ENCODE measurements at places on chromosomes 4 and X.

DNA sequence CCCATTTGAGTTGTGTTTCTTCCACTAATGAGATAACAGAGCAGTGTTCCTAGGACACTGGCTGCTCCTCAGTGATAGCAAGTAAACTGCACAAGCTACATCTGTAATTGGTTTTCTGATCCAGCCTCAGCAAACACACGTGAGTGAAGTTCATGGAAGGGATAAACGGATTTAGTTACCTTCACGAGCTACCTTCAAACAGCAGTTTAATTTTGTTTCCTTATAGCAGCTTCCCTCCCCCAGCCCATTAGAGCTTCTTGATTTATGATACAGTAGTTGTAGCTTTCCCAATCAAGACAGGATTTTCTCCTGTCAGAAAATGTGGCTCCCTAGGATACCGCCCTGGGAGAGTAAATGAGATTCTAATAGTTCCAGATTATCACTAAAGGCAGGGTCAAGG is 634.2 kb upstream of the FAT1 start:
- no peaks in the 10 kb centered on the region for H3K36me3 ChIP-seq
- H3K27me3 ChIP-seq, result no peaks in the 10 kb centered on the region
- DNase-seq, result no peak
- no peak overlapping the region for H3K27ac ChIP-seq
- H3K4me3 ChIP-seq, result no peak overlapping the region

DNA sequence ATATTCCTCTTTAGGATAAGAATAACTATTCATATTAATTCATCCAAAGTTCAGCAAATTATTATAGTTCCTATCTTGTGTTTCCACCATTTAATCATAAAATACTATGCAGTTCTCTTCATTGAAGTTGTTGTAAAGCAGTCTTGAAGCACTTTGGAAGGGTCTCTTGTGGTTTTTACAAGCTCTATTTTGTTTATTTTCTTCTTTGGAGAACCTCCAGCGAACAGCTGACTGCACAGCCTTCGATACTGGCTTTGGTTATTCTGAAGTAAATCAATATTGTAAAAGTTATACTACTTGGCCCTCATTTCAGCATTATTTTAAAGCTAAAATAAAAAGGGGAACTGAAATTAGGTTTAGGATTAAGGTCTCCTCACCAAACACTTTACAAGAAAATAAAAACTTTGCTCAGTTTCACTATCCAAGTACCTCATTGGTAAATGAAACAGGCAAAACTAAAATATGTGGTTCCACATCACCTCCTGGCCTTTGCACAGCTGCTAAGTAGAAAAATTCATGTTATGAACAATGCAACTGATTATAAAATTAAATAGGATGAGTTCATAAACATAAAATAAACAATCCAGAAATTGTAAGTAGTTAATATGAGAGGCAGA is 1629.2 kb upstream of the ADGRL3 start:
- no peak overlapping the region for H3K4me3 ChIP-seq
- no peaks in the 10 kb centered on the region for H3K36me3 ChIP-seq
- no peaks in the 10 kb centered on the region for H3K4me1 ChIP-seq
- DNase-seq, result no peak
- H3K27ac ChIP-seq, result no peak overlapping the region
- no peaks in the 10 kb centered on the region for H3K27me3 ChIP-seq

DNA sequence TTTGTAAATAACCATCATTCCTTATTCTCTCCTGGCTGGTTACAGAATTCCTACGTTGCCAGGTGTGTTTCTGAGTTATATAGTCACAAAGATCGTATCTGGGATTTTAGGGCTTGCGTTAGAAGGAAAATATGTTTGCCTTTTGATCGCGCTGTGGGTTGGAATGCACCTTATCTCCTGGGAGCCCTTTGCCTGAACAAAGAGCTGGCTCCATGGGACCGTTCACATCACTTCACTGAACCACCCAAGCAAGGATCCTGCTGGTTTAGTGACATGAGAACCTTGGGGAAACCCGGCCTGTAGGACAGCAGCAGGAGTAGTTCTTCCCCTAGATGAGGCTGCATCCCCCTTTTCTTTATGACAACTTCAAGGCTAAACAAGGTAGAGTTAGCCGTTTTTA is 51.6 kb downstream of the RS1 start:
- no peak overlapping the region for H3K27ac ChIP-seq
- no peaks in the 10 kb centered on the region for H3K27me3 ChIP-seq
- H3K4me3 ChIP-seq, result no peak overlapping the region
- no peaks in the 10 kb centered on the region for H3K36me3 ChIP-seq

GRCh38 chr4:138184886-138185285 is 57.3 kb downstream of the SLC7A11 start:
- H3K27ac ChIP-seq, result no peak overlapping the region
- no peak for DNase-seq
- peaks cover 1% of the 10 kb centered on the region for H3K27me3 ChIP-seq
- no peak overlapping the region for H3K4me3 ChIP-seq
- H3K36me3 ChIP-seq, result peaks cover 2% of the 10 kb centered on the region

- peak overlapping the region; percentile 98 for H3K4me3 ChIP-seq
- H3K36me3 ChIP-seq, result peaks cover 6% of the 10 kb centered on the region
- H3K27ac ChIP-seq, result peak overlapping the region; percentile 87
- DNase-seq, result no peak
- H3K4me1 ChIP-seq, result peaks cover 17% of the 10 kb centered on the region
Measured at GRCh38 chr4:105709081-105709450, 482 bp downstream of the GSTCD start.

GRCh38 chr4:168138143-168138542 is 45.8 kb downstream of the ANXA10 start:
- no peaks in the 10 kb centered on the region for H3K36me3 ChIP-seq
- no peak overlapping the region for H3K27ac ChIP-seq
- H3K27me3 ChIP-seq, result peaks cover 5% of the 10 kb centered on the region
- no peak for DNase-seq

GRCh38 chr4:110975338-110975737 is 352.5 kb upstream of the PITX2 start:
- H3K27me3 ChIP-seq, result no peaks in the 10 kb centered on the region
- no peak overlapping the region for H3K4me3 ChIP-seq
- H3K27ac ChIP-seq, result no peak overlapping the region
- no peak for DNase-seq

- H3K36me3 ChIP-seq, result peaks cover 52% of the 10 kb centered on the region
- peak overlapping the region; percentile 94 for H3K27ac ChIP-seq
- peaks cover 49% of the 10 kb centered on the region for H3K4me1 ChIP-seq
- H3K4me3 ChIP-seq, result no peak overlapping the region
- DNase-seq, result no peak
- H3K27me3 ChIP-seq, result no peaks in the 10 kb centered on the region
Measured at GRCh38 chrX:48711162-48711928, 14.8 kb downstream of the SUV39H1 start.

GRCh38 chr4:33989820-33990443 is 2254.4 kb downstream of the ARAP2 start:
- H3K4me3 ChIP-seq, result no peak overlapping the region
- H3K36me3 ChIP-seq, result no peaks in the 10 kb centered on the region
- no peak for DNase-seq
- H3K4me1 ChIP-seq, result no peaks in the 10 kb centered on the region
- no peak overlapping the region for H3K27ac ChIP-seq
- H3K27me3 ChIP-seq, result no peaks in the 10 kb centered on the region

GRCh38 chr4:86994686-86995085 is 59.9 kb downstream of the AFF1 start:
- no peak overlapping the region for H3K4me3 ChIP-seq
- DNase-seq, result no peak
- H3K27ac ChIP-seq, result no peak overlapping the region
- peaks cover 7% of the 10 kb centered on the region for H3K36me3 ChIP-seq

DNA sequence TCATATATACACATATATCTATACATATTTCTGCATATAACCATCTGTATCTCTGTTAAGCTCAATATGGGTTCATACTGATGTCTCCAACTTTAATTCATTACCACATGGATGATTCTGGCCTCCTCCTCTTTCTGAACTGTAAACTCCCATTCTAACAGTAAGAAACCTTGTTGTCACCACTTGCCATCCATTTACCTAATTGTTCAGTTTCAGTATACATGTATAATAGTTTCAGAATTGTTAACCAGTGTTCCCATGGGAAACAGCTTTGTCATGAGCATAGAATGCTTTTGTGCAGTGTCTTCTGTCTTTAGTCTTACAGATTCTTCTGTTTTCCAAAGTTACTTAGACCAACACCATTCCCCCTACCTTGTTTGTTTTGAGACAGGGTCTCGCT is 35.9 kb downstream of the SLC9A6 start:
- H3K4me3 ChIP-seq, result no peak overlapping the region
- H3K4me1 ChIP-seq, result peaks cover 4% of the 10 kb centered on the region
- DNase-seq, result no peak
- no peaks in the 10 kb centered on the region for H3K27me3 ChIP-seq
- peaks cover 28% of the 10 kb centered on the region for H3K36me3 ChIP-seq

DNA sequence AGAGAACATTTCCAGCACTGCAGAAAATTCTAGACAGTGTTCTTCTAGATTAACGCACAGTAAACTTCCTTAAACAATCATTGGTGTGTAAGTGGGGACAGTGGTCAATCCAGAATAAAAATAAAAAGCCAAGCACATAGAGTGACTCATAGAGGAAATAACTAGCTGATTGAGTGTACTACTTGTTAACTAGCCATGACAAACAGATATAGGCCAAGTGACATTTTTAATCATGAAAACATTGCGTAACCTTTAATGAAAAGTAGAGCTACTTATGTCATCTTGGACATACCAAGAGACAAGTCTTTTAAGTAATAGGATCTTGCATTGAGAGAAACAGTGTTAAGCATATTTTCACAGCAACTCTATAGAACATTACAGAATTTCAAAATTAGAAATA is 233.9 kb upstream of the MAB21L2 start:
- H3K4me3 ChIP-seq, result no peak overlapping the region
- peaks cover 7% of the 10 kb centered on the region for H3K36me3 ChIP-seq
- no peak overlapping the region for H3K27ac ChIP-seq

DNA sequence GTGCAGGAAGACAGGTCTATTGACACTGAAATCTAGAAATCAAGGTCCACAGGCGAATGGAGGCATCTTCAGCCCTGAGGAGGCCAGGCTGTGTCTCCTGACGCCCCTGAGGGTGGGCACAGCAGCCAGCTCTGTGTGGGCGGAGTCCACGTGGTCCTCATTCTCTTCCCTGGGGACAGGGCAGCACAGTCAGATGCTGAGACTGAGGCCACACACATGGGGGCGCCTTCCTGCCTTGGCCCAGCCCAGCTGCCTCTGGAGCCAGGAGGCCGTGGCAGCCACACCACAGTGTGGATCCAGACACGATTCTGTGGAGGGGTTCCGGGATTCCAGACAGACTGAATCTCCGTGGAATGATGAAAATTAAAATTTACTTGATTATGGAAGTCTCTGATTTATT is 20.8 kb downstream of the FGFR3 start:
- H3K27me3 ChIP-seq, result no peaks in the 10 kb centered on the region
- H3K4me1 ChIP-seq, result no peaks in the 10 kb centered on the region
- no peak overlapping the region for H3K4me3 ChIP-seq
- peaks cover 6% of the 10 kb centered on the region for H3K36me3 ChIP-seq
- DNase-seq, result no peak
- H3K27ac ChIP-seq, result no peak overlapping the region

- H3K27ac ChIP-seq, result no peak overlapping the region
- H3K27me3 ChIP-seq, result no peaks in the 10 kb centered on the region
- peaks cover 7% of the 10 kb centered on the region for H3K4me1 ChIP-seq
Measured at GRCh38 chr4:101259876-101260275, 87.5 kb downstream of the PPP3CA start.

GRCh38 chr4:150382028-150382427 is 199.9 kb upstream of the MAB21L2 start:
- H3K4me1 ChIP-seq, result no peaks in the 10 kb centered on the region
- no peak overlapping the region for H3K27ac ChIP-seq
- no peaks in the 10 kb centered on the region for H3K36me3 ChIP-seq
- no peak overlapping the region for H3K4me3 ChIP-seq
- no peaks in the 10 kb centered on the region for H3K27me3 ChIP-seq
- DNase-seq, result no peak

DNA sequence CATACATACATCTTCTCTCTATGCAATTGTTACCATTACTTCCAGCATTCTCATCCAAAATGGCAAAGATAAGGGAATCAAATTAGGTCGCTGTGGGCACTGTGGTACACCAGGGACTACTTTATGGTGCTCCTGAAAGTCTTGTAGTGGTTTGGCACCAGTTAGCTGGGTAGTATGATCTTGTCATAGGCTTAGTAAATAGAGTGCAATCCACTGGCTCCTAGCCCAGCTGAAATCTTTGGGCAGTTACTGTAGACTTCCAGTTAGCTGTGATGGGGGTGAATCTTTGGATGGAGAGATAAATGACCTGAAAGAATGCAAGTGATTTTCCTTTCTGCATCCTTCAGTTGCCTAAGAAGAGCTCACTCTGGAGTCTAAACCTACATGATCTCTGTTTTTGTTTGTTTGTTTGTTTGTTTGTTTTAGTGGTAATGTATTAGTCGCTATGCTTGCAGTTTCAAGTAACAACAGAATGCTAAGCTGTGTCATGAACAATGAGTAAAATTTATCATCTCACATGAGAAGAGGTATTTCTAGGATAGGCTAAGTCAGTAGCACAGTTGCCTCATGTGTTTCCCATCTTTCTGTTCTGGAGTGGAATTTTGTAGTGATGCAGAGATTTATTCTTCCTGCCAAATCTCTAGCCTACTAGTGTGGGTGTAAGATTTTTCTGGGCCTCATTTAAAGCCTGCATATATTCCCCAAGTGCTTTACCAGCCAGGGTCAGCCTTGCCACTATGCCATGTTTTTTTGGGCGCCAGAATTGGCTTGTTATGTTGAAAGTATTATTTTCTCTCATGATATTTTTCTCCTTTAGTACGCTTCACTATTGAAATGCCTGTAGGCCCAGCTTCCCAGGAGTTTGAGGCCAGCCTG is 24.2 kb downstream of the HERC3 start:
- no peak overlapping the region for H3K27ac ChIP-seq
- no peak for DNase-seq
- peaks cover 29% of the 10 kb centered on the region for H3K4me1 ChIP-seq
- no peak overlapping the region for H3K4me3 ChIP-seq
- no peaks in the 10 kb centered on the region for H3K27me3 ChIP-seq

GRCh38 chrX:124502166-124502565 is 155.8 kb downstream of the SH2D1A start:
- no peak for DNase-seq
- H3K36me3 ChIP-seq, result no peaks in the 10 kb centered on the region
- H3K4me3 ChIP-seq, result no peak overlapping the region
- no peaks in the 10 kb centered on the region for H3K27me3 ChIP-seq
- no peaks in the 10 kb centered on the region for H3K4me1 ChIP-seq
- H3K27ac ChIP-seq, result no peak overlapping the region

- H3K4me1 ChIP-seq, result no peaks in the 10 kb centered on the region
- H3K36me3 ChIP-seq, result no peaks in the 10 kb centered on the region
- peaks cover 2% of the 10 kb centered on the region for H3K27me3 ChIP-seq
Measured at GRCh38 chrX:136425996-136426395, 61.8 kb upstream of the BRS3 start.

- H3K27ac ChIP-seq, result no peak overlapping the region
- H3K4me3 ChIP-seq, result no peak overlapping the region
- DNase-seq, result no peak
- H3K4me1 ChIP-seq, result peaks cover 1% of the 10 kb centered on the region
- H3K27me3 ChIP-seq, result no peaks in the 10 kb centered on the region
Measured at GRCh38 chrX:350534-351323, 32.1 kb upstream of the GTPBP6 start.

- H3K27ac ChIP-seq, result no peak overlapping the region
- H3K27me3 ChIP-seq, result no peaks in the 10 kb centered on the region
- no peaks in the 10 kb centered on the region for H3K36me3 ChIP-seq
- H3K4me3 ChIP-seq, result no peak overlapping the region
- DNase-seq, result no peak
Measured at GRCh38 chr4:62571494-62571893, 1371.4 kb downstream of the ADGRL3 start.

All from activated naive CD8-positive, alpha-beta T cell treated with anti-CD3 and anti-CD28 coated beads, Interleukin-2, amount 10 ng/mL, durations not matched to agents 7 days and 5 days (primary cell).